Breast epithelium (tissue), 4 donors: ENCODE measurements at places on chromosomes 13 and 19. TPM values are rescaled to one million over a fixed set of nuclear protein-coding genes. Genes with fewer than 3 reads are reported as not detected.

DIRAS1 gene
- total RNA-seq = 0.64 TPM

SLC7A10 gene
- total RNA-seq = 8.8 TPM

DNA sequence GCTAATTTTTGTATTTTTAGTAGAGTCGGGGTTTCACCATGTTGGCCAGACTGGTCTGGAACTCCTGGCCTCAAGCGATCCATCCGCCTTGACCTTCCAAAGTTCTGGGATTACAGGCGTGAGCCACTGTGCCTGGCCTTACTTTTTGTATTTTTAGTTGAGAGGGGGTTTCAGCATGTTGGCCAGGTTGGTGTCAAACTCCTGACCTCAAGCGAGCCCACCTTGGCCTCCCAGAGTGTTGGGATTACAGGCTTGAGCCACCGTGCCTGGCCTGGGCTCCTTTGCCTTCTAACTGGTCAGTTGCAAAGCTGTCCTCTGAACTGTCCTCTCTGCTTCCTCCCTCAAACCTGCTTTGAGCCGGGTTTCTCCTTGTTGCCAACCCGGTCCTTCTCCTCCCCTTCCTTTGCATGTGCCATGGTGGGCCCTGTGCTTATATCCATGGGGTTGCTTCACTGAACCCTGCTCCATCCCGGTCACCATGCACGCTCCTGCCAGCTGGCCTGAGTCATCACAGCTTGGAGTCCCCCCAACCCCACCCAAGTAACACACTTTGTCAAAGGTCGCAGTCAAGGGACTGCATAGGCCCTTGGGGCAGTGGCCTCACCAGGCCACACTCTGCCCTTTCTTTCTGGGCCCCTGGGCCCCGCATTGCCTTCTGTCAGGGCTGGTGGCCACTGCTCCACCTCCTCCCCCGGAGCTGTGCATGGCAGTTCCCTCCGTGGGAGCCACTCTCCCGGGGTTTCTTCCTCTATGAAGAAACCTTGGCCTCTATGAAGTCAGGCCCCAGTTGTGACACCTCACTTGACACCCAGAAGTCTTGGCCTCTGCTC lies 21.2 kb downstream of the WTIP start:
- no peak for DNase-seq

GRCh38 chr13:32707471-32707870 lies 121.2 kb downstream of the PDS5B start:
- DNase-seq = no peak

- no peak for DNase-seq
Observed at GRCh38 chr13:64130171-64130570, 2714.5 kb upstream of the PCDH20 start.

GRCh38 chr19:55440411-55441105 lies 2.5 kb downstream of the SHISA7 start:
- no peak for DNase-seq
